Calu3 (cell line): ENCODE measurements at places on chromosomes 5 and 9. TPM values are rescaled to one million over a fixed set of nuclear protein-coding genes. Genes with fewer than 3 reads are reported as not detected.
A peak's percentile ranks its signal among the peaks of the same experiment; 100 is the strongest.

GRCh38 chr5:147156012-147156411, 78.8 kb upstream of the STK32A start:
- no peak overlapping the region for H3K27ac ChIP-seq
- H3K27me3 ChIP-seq: no peaks in the 10 kb centered on the region
- no peak overlapping the region for H3K4me3 ChIP-seq
- H3K4me1 ChIP-seq: no peaks in the 10 kb centered on the region

DNA sequence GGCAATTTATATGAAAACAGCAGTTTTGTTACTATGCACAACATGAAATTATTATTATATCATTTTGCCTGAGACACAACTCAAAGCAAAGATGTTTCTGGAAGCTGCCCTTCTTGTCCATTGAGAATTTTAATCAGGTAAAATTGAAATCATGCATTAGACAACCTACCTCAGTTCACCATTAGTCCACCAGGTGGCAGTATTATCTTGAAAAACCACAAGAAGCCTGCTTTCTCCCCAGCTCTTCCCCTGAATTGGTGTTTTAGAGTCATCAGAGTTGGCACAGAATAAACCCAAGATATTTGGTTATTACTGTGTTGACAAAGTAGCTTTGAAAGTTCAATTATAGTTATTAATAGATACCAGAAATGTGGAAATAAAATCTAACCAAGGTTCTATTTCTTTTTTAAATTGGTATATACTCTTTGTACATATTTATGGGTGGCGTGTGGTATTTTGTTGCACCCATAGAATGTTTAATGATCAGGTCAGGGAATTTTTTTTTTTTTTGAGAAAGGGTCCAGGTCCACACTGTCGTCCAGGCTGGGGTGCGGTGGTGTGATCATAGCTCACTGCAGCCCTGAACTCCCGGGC, 25.7 kb downstream of the UTP15 start:
- H3K27ac ChIP-seq: no peak overlapping the region
- no peaks in the 10 kb centered on the region for H3K36me3 ChIP-seq
- H3K4me3 ChIP-seq: no peak overlapping the region
- H3K27me3 ChIP-seq: no peaks in the 10 kb centered on the region

Gene NOP16
- total RNA-seq: 84.5 and 88.5 TPM in 2 replicates

DNA sequence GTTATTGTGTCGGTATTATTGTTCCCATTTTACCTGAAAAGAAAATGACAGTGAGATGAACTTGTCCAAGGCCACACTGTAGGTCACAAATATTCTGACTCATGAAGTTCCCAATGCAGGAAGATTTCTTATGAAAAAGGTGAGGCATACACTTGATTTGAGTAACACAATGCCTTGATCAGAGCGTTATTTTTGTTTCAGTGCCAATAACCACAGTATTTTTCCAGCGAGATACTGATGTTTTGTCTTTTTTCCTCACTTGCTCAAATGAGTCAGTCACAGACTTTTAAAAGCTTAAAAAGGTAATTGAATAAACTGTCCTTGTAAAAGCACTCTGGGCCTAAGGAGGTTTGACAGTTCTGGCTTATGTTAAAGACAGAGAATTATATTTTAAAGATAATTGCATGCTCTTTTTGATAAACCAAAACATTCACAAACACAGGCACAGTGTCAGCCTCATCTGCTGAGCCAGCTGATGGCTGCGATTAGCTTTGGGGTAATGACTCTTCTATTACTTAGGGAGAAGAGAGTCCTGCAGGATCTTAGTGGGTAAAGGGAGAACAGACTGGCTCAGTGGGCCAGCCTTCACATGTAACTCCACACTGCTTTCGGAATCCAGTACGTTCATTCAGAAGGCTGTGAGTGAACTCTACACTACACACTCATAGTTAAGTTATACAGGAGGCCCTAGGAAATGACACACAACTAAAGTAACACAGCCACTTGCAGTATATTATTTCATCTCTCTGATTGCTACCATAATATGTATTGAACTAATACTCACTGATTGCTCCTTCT, 165.5 kb upstream of the CD180 start:
- no peaks in the 10 kb centered on the region for H3K36me3 ChIP-seq
- H3K4me3 ChIP-seq: no peak overlapping the region
- no peak for DNase-seq
- H3K27ac ChIP-seq: no peak overlapping the region
- H3K4me1 ChIP-seq: no peaks in the 10 kb centered on the region
- no peaks in the 10 kb centered on the region for H3K27me3 ChIP-seq

DNA sequence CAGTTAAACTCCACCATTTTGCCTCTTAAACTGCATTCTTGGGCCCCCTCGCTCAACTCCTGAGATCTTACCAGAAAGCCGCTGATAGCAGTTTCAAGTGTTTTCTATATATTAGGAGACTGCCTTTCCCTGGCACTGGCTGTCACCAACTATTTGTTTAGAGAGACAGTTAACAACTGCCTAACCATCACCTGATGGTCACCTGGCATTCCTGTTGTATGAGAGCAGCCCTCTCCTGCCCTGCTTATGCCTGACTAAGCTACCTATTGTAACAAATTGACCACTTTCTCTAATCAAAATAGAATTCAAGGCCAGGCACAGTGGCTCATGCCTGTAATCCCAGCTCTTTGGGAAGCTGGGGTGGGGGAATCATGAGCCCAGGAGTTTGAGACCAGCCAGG, 28.0 kb upstream of the SIL1 start:
- H3K4me3 ChIP-seq: no peak overlapping the region
- H3K27ac ChIP-seq: no peak overlapping the region
- DNase-seq: no peak
- no peaks in the 10 kb centered on the region for H3K27me3 ChIP-seq
- no peaks in the 10 kb centered on the region for H3K36me3 ChIP-seq
- peaks cover 13% of the 10 kb centered on the region for H3K4me1 ChIP-seq

Gene KYAT1
- total RNA-seq: 3.7 and 4.1 TPM in 2 replicates

DNA sequence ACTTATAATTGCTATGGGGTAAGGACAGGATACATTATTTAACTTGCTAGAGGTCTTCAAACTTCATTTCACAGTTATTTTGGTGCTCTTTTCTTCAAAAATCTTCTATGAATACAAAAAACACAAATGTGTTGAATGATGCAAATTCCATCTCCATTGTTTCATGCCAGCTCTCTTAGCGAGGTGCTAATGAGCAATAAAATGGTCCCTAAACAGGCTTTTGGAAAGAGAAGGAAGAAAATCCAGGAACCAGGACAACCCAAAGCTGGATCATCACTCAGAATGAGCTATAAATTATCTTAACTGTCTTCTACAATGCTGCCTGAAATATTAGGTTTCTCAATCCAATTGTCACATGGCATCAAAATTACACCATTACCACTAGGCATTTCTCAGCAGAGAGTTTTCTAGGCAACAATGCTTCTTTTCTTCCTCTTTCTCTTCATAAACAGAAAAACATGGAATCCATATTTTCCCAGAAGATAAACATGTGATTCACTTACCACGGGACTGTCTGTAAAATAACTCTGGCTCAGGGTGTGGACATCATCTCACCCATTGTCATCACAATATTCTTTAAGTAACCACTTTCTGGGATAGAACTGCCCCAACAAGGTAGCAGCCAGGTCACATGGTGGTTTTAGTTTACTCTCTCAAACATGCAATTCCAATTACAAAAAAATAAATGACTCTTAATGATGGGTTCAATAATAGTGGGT, 249.4 kb downstream of the NPR3 start:
- no peaks in the 10 kb centered on the region for H3K4me1 ChIP-seq
- H3K4me3 ChIP-seq: no peak overlapping the region
- no peak overlapping the region for H3K27ac ChIP-seq
- no peak for DNase-seq

DNA sequence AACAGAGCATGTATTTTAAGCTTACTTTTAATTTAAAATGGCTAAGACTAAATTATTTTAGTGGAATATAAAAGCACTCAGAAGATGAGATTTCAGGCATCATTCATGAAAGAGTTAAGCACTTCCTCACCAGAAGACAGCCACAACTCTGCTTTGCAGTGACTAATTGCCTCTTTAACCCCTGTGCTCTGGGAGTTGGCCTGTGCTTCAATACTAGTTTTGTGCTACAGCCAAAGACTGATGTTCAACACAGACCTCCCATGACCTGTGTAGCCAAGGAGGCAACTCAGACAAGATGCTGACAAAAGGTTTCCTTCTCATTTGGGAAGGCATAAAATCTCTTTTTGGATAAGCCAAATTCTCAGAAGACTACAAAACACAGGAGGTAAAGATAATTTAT, 353.5 kb downstream of the FBXL17 start:
- no peak overlapping the region for H3K4me3 ChIP-seq
- H3K27ac ChIP-seq: no peak overlapping the region
- no peaks in the 10 kb centered on the region for H3K27me3 ChIP-seq
- no peaks in the 10 kb centered on the region for H3K36me3 ChIP-seq
- no peaks in the 10 kb centered on the region for H3K4me1 ChIP-seq

Gene AGXT2
- not detected in 2 replicates for total RNA-seq

Gene S1PR3
- 0.66 and 0.76 TPM in 2 replicates for total RNA-seq

- no peaks in the 10 kb centered on the region for H3K27me3 ChIP-seq
- no peak overlapping the region for H3K27ac ChIP-seq
- DNase-seq: no peak
- H3K36me3 ChIP-seq: peaks cover 24% of the 10 kb centered on the region
Measured at GRCh38 chr9:4152101-4152600, 147.7 kb downstream of the GLIS3 start.

Gene PCDHB9
- 2.4 and 3.5 TPM in 2 replicates for total RNA-seq

DNA sequence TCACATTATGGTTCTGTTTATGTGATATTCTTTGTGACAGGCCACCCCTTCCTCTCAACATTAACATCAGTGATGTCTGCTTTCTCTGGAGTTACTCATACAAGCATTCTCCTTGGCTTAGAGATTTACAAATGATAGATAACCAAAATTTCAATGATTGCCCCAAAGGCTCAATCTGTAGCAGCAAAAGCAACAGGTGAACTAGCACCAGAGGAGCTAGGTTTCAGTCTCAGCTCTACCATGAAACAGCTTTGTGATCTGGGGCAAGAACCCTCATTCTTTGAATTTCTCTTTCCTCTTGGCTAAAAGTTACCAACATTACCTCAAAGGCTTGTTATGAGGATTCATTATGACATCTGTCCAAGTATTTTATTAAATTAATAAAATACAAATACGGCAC, 120.5 kb downstream of the PPP2R2B start:
- no peak overlapping the region for H3K27ac ChIP-seq
- H3K4me3 ChIP-seq: no peak overlapping the region
- peaks cover 7% of the 10 kb centered on the region for H3K4me1 ChIP-seq
- no peak for DNase-seq
- H3K36me3 ChIP-seq: no peaks in the 10 kb centered on the region
- H3K27me3 ChIP-seq: peaks cover 13% of the 10 kb centered on the region

DNA sequence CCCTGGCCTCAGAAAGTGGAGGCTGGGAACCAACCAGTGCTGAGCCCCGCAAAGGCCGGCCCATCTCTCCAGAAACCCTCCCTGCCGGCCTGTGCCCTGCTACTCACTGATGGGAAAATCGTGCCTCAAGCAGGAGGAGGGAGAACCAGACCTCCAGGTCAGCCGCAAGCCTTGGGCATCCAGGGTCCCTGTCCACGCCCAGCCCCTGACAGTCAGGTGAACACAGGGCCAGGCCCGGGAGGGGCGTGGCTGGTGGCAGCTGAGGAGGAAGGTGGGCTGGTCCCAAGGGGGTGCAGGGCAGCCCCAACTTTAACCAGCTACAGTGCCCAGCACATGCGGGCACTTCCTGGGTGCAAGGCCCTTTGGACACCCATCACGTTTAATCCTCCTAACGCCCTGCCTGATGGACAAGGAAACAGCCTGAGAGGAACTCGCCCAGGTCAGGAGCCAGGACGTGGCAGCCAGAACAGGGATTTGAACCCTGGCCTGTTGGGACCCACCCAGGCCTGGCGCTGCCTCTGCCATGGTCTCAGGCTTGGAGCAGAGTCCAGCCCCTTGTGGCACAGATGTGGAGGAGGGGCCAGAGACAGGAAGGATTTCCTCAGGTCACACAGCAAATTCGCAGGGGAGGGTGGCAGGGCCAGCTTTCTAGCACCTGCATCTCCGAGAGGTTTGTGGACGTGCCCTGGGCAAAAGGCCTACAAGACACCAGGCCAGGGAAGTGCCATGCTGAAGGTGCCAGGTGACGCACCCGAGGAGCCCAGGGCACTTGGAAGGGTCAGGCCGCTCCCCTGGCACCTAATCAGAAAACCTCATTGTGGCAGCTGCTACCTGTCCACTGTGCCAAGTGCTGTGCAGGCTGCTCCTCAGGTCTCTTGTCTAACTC, 4.5 kb downstream of the RALGDS start:
- H3K4me1 ChIP-seq: no peaks in the 10 kb centered on the region
- H3K27me3 ChIP-seq: no peaks in the 10 kb centered on the region
- H3K4me3 ChIP-seq: no peak overlapping the region
- DNase-seq: no peak
- H3K27ac ChIP-seq: no peak overlapping the region
- H3K36me3 ChIP-seq: peaks cover 5% of the 10 kb centered on the region

DNA sequence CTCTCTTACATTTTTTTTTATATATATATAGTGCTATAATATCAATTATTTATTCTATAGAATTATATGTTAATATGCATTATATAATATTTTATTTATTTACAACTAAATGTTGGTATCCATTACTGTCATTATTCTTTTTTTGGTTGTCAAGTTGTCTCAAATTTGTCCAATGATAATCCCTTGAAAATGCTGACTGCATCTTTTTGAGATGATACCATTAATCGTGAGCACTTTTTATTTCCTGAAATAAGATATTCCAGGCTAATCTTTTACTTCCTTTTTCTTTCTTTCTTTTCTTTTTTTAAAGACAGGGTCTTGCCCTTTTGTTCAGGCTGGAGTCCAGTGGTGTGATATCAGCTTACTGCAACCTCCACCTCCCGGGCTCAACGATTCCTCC, 12.7 kb upstream of the MPDZ start:
- H3K4me1 ChIP-seq: no peaks in the 10 kb centered on the region
- DNase-seq: no peak
- no peak overlapping the region for H3K27ac ChIP-seq
- H3K4me3 ChIP-seq: no peak overlapping the region

Gene CKMT2
- 0.24 TPM in 1 of 2 replicates, not detected in the other for total RNA-seq

- no peak overlapping the region for H3K27ac ChIP-seq
- peak; percentile 29 for DNase-seq
- no peak overlapping the region for H3K4me3 ChIP-seq
- H3K36me3 ChIP-seq: no peaks in the 10 kb centered on the region
Measured at GRCh38 chr5:128596071-128596470, 58.0 kb upstream of the FBN2 start.
